ENCODE measurements at places on chromosomes 7 and 10.

- DNase-seq: no peak
These were observed 50.4 kb downstream of the RGS10 start for GRCh38 chr10:119491966-119492757.

DNA sequence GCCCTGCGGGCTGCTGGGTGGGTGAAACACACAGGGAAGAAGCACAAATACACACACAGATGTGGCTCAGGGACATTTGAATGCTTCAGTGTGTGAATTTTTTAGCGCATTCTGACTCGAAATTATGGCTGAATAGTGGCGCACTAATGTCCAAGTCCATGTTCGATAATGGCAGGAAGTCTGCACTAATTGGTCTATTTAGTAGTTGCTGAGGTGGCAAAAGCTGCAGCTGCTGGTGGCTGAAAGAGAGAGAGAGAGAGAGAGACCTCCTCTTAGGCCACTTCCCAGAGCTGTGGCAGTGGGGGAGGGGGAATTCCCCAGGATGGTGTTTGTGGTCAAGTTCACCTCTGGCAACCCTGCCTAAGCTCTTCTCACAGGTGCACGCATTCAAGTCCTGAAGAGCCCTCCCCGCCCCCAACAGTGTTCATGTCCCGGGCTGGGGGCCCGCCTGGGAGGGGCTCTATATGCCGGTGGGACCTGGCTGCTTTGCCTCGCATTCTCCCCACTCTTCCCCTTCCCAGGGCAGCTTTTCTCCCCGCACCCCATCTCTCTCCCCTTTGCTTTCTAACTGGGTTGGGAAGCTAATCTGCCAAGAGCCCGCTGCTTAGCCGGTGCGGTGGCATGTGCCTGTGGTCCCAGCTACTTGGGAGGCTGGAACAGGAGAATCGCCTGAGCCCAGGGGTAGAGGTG is 6.0 kb upstream of the MNX1 start:
- DNase-seq: no peak

DNA sequence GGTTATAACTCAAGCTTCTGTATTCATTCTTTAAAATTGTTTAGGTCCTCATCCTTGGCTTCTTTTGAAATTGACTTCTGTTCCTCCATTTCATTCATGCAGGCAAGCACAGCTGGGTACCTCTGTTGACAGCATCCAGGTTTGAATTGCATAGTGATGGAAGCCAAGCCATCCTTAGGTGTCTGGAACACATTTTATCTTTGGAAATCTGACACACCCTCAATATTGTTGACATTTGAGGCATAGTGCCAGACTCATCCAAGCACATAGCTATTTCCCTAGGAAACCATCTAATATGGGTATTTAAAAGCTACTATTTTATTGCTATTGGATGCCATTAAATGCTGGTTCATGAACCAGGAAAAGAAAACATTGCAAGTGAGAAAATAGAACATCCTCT is 142.1 kb upstream of the PTPRZ1 start:
- no peak for DNase-seq

GRCh38 chr7:2773608-2774007 is 70.5 kb downstream of the GNA12 start:
- no peak for DNase-seq

GRCh38 chr7:107917763-107918651 is 27.0 kb downstream of the DLD start:
- DNase-seq: no peak

GRCh38 chr7:152924238-152924637 is 164.7 kb downstream of the ACTR3B start:
- no peak for DNase-seq
